ENCODE measurements at places on chromosomes 5 and 9.

DNA sequence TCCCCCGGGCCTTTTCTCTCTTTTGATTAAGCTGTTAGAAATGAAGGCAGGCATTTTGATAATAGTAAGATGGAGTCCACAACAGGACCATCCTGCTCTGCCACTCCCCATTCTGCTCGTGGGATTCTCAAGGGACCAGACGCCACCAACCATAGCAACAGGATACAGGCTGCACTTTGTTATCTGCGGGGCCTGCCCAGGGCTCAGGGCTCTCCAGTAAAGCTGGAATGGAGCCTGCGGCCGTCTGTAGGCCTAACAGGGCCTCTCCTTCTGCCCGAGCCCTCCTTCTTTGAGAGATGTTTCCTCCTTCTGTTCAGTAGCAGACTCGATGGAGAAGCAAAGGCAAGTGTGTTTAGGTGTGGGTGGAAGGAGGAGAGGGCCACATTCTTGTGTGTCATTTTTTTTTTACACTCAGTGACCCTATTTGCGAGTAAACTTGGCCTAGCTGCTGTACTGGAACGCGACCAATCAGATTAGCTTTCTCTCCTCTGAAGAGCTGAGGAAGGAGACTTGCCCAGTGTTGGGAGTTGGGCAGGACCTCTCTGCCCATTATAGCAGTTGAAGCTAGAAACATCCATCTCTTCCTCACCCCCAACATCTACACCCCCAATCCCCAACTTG, 8.9 kb upstream of the EPB41L4B start:
- no peak for DNase-seq

GRCh38 chr5:166353580-166353979, 1937.9 kb upstream of the WWC1 start:
- DNase-seq = no peak

DNA sequence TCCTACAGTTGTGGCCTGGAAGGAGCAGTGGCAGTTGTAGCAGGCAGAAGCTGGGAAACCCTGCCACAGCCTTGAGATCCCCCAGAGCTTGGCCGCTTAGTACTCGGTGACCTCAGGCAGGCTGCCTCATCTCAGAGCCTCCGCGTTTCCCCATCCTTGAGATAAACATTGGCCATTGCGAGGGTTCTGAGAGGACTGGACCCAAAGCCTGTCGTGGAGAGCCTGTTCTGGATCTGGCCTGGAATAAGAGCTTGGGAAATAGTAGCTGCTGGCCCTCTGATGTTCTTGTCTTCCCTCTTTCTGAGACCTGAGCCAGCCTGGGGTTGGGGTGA, 1.3 kb downstream of the MIGA2 start:
- DNase-seq = no peak

DNA sequence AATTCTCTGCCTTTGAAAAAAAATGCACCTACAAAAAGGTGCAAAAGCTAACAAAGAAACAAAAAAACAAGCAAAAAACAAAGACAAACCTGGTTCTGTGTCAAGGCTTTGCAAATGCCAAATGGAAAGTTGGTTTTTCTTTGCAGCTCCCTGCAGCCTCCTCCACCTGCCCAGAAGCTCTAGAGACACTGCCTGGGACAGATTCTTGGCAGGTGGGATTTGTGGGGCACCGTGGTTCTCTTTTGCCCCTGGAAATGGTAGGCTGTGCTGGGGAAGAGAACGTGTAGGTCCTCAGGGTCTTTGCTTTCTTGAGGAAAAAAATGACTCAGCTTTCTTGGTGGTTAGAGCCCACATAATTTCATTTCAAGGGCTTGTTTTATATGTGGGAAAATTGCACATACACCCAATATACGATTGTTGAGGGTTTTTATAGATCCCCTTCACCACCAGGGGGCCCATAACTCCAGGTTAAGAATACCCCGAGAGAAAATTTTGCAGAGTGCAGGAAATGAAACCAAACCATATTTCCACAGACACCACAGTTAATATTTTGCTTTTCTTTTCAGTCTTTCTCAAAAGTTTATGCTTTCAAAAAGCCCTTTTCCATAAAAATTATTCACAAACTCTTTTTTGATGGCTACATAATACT, 58.7 kb downstream of the NXNL2 start:
- DNase-seq = peak; percentile 23

DNA sequence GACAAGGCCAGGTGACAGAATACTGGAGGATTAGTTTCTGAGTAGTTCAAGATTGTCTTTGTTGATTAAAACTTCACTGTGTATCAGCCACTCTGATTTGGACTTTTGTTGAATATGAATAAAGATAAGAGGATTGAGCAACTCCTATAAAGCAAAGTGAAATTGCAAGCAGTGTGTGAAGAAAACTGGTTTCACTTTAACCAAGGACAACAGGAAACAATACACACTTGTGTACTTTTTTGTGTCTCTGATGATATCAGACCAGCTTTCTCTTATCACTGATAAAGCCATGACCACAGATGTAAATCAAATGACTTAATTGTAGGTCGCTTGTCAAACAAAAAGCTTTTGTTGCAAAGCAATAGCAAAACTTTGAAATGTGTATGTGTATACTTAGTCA, 268.6 kb downstream of the FER start:
- DNase-seq = no peak

- DNase-seq = peak; percentile 11
Measured at GRCh38 chr9:32431940-32432555, 47.6 kb downstream of the ACO1 start.

GRCh38 chr9:100287186-100287585, 65.6 kb downstream of the TEX10 start:
- DNase-seq = no peak

Measured in stimulated activated CD8-positive, alpha-beta memory T cell treated with anti-CD3 and anti-CD28 coated beads, Interleukin-7, amount 100 ng/mL, for 4 hours (primary cell).